ENCODE measurements at places on chromosomes 6 and 20. TPM values are rescaled to one million over a fixed set of nuclear protein-coding genes. Genes with fewer than 3 reads are reported as not detected.

The USP49 gene
- total RNA-seq = 7.7 TPM

The ENPP5 gene
- total RNA-seq = not detected

The JPH2 gene
- not detected for total RNA-seq

The RHAG gene
- total RNA-seq = 0.32 TPM

The MCCD1 gene
- total RNA-seq = not detected

The RAB23 gene
- 3.2 TPM for total RNA-seq

The COL20A1 gene
- not detected for total RNA-seq
